ENCODE measurements at places on chromosomes 6 and 20. TPM values are rescaled to one million over a fixed set of nuclear protein-coding genes. Genes with fewer than 3 reads are reported as not detected.

The LRFN2 gene
- total RNA-seq = not detected

The C20orf202 gene
- total RNA-seq = not detected

The RIPOR2 gene
- not detected for total RNA-seq

DNA sequence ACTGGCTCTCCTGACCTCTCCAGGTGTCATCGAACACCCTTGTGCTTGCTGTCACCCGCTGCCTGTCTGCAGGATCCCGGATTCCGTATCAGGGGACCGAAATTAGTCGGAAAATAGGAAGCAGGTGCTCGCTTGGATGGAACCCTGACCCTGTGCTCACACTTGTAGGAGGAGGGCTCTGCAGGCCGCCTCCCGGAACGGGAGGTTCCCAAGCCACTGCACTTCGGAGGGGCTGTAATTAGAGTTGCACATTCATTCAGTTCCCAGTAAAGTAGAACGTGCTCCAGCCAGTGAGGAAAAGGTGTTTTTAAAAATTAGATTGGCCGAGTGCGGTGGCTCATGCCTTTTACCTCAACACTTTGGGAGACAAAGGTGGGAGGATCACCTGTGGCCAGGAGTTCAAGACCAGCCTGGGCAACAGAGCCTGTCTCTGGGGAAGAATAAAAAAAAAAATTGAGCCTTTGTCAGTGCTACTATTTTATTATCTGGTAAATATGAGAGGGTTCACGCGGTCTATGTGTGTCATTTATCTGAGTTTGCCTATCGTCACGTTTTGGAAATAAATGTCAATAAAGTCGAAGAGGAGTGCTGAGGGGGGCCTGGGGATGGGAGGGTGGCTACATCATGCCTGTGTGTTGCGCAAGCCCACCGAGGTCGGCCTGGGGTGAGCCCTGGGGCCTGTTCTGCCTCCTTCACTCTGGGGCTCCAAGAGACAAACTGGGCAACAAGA, 1.5 kb upstream of the GMEB2 start:
- peak; percentile 37 for DNase-seq

- DNase-seq = no peak
These were observed 84.1 kb downstream of the C6orf52 start for GRCh38 chr6:10610289-10610688.

The DYNLT2 gene
- 0.85 TPM for total RNA-seq

DNA sequence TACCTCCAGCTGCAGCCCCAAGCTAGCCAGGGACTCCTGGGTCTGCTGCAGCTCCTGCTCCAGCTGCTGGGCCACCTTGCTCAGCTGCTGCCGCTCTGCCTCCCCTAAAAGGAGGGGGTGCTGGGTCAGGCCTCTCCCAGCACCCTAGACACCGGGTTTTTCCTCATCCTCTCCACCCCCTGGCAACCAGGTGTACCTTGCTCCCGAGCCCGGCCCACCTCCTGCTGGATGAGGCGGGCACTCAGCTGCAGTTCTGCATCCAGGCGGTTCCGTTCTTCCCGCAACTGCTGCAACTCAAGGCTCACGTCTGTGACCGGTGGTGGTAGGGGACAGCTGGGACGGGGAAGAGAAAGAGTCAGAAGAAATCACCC, 6.1 kb upstream of the PSORS1C2 start:
- DNase-seq = no peak

GRCh38 chr20:43513372-43513930, 6.0 kb downstream of the L3MBTL1 start:
- DNase-seq = no peak

The KHDRBS2 gene
- total RNA-seq = not detected

DNA sequence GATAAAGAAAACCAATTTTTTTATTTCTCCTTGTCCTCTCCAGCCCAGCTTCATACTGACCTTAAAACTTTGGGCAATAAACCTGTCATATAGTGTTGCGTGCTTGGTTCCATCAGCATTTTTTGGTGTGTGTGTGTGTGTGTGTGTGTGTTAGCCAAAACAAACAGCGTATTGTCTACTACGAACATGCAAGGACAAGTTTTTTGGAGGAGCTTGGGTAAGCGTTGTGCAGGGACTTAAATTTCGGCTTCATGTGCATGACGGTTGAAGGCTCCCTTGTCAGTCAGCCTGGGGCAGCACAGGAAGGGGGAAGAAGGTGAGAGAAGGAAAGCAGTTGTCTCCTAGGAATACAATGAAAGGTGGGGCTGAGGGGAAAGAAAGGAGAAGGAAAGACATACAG, 62.0 kb upstream of the PAX1 start:
- DNase-seq = no peak

DNA sequence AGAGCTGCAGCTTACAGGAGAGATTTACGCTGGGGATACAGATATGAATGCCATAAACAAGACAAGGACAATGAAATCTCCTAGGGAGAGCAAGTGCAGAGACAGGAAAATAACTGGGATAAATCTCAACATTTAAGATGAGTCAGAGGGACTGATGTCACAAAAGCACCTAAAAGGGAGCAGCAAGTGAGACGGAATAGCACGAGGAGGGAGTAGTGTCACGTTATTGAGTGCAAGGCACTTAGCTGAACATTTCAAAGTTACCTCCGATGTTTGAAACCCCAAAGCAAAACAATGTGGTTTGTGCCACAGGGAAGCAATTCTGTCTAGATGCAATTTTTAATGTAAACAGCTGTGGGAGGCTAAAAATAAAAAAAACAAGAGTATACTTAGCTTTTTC, 1131.7 kb upstream of the EYS start:
- DNase-seq = no peak

The NRSN1 gene
- total RNA-seq = not detected

The EIF6 gene
- 171 TPM for total RNA-seq

- no peak for DNase-seq
These were observed 14.5 kb upstream of the TFB1M start for GRCh38 chr6:155328539-155329459.

DNA sequence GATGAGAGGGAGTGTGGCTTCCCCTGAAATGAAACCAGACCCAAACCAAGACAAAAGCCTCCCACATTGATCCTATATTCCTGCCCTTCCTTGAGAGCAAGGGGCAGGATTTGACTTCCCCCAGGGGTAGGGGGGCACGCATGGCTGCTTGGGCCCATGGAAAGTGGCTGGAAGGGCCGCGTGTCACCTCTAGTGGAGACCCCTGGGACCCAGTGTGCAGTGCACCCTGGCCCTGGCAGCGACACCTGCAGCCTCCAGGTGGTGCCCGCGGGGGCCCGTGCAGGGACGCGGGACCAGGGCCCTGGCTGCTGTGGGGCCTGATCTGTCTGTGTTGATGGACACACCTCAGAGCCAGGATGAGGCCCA, 18.0 kb upstream of the SLCO4A1 start:
- DNase-seq = no peak

The CRYBG1 gene
- 19.8 TPM for total RNA-seq

GRCh38 chr6:75711173-75711572, 37.9 kb upstream of the MYO6 start:
- no peak for DNase-seq

The SERPINB1 gene
- 50.8 TPM for total RNA-seq

The THEMIS gene
- not detected for total RNA-seq

The CTAGE9 gene
- total RNA-seq = not detected

DNA sequence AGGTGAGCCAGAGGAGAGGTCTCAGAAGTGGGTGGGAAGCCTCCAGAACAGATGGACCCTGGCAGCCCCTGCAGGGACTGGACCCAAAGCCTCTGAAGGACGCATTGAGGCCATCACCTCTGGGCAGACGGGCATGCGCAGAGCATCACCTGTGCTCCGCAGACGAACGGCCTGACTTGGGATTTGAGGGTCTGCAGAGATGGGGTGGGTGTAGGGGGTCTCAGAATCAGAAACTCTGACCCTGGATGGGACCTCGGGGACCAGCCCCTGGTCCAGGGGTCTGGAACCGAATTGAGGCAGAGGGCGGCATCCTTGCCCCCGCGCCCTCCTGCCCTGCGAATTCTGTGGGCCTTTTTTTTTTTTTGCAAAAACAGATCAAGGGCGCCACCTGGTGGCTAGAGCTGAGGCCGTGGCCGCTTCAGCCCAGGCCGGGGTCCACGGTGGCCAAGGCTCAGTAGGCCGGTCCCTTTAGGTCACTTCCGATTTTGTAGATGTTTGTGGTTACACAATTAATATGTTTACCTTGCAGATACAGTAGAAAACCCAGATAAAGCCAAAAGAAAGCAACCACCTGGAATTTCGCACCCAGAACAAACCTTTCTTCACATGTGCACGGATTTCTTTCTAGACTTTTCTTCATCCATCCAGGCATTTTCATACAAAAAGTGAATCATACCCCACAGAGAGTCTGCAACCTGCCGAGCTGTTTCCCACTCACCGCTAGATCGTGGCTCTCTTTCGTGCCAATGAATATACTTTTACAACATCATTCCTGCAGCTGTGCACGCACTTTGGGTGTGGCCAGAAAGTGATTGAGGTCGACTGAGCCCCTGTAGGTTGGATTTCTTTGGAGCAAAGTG, 25.9 kb downstream of the ZBP1 start:
- DNase-seq = no peak

DNA sequence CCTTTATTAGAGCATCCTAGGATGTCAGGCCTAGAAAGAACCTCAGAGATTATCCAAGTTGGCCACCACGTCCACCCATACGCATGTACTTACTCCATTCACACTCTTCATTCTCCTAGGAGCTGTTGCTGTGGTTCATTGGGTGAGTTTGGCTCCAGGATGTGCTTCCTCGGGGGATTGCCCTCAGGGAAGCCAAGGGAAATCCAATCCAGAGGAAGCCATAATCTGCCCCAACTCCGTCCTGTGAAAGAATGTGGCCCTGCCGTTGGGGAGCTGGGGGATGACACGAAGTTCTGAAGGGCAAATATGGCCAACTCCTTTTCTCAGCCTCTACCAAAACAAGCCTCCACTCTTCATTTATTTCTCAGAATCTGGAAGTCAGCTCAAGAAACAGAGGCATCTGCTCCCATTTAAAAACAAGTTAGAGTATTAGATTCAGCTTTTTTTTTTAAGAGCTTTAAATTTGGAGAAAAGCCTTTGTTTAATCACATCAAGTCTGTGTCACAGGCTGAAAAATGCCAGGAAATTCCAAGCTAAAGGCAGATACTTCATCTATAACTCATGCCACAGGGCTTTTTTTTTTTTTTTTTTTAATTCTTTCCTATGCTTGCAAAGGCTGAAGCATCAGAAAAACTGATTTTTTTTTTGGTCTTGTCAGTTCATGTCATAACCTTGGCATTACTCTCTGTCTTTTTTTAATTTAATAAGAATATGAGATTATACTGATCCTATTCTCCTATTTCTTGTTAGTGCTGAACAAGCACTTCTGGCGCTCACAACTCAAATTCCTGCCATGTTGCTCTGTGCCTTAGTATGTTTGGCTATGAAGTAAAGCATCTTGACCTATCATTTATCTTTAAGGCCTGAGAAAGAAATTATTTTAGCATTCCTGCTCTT, 480.9 kb upstream of the MARCKS start:
- DNase-seq = peak; percentile 50

GRCh38 chr6:152503546-152503945, 133.6 kb downstream of the SYNE1 start:
- no peak for DNase-seq

The RAMACL gene
- 2.4 TPM for total RNA-seq

DNA sequence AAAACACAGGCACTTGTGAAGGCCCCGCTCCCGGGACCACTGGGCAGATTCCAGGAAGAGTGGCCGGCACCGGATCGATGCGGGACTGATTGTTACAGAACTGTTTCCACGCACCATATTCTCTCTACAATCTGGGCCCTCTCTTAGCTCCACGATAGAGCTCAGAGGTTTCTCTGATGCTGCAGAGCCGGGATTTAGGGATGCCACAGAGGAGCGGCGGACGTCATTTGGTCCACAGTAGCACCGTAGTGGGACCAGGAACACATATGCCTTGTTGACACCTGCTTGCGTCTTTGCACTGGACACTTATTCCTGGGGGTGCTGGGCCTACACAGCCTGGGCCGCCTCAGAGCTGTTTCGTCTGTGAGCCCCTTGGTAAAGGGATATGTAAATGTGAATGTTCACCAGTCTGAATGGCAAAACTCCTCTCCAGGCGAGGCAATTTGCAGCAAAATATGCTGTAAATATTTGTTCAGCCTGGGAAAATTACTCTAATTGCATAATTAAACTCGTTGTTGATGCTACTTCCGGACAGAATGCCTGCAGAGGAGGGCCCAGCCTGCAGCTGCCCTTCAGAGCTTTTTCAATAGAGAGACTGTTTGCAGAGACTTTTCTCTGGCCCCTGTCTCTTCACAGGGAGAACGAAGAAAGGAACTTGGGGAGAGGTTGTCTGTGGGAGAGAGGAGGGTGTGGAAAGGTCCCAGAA, 9.4 kb downstream of the PCK1 start:
- DNase-seq = no peak

DNA sequence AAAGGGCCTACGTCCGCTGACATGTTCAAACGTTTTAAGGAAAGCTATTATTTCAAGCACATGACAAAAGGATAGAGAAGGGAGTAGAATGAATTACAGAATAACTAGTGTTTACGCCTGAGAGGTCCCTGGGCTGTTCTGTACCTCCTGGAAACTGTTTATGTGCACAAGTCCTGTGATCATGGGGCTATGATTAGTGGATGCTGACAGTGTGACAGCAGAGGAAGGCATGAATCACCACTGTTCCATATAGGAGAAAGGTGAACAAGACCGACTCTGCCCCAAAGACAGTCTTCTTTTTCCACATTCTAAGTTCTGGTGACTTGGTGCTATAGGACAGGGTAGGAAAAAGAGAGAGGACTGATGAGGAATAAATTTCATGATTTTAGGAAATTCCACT, 249.2 kb upstream of the PRDM1 start:
- no peak for DNase-seq

- peak; percentile 70 for DNase-seq
These were observed 37.9 kb downstream of the NEDD9 start for GRCh38 chr6:11194356-11195218.

The PRICKLE4 gene
- 0.67 TPM for total RNA-seq

- no peak for DNase-seq
These were observed 117.5 kb upstream of the PCSK2 start for GRCh38 chr20:17109307-17109706.

- DNase-seq = no peak
These were observed 8.6 kb upstream of the FAM83D start for GRCh38 chr20:38917657-38918056.

GRCh38 chr6:4676016-4676415, 100.2 kb upstream of the CDYL start:
- DNase-seq = no peak

The PCSK2 gene
- not detected for total RNA-seq

DNA sequence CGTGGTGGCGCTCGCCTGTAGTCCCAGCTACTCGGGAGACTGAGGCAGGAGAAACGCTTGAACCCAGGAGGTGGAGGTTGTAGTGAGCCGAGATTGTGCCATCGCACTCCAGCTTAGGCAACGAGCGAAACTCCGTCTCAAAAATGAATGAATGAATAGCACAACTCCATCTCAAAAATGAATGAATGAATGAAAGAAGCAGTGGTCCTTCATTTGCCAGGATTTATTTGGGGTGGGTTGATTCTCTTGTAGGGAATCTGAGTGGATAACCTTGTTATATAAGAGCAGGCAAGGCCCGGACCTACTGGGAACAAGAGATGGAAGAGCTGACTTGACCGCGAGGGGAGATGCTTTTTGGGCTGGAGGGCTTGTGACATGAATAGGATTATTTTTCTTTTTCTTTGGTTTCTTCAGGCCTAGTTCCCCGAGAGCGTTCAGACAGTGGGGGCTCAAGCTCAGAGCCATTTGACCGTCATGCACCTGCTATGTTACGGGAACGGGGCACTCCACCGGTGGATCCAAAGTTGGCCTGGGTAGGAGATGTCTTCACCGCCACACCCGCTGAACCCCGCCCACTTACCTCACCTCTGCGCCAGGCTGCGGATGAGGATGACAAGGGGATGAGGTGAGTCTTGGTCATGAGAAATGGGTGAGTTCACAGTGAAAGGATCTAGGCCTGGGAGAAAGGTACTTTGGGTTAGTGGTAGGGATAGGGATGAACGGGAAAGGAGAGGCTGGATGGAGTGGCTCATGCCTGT, 9.8 kb downstream of the PRRC2A start:
- DNase-seq = no peak

All from pulmonary artery endothelial cell (primary cell).